ENCODE measurements at places on chromosomes 12 and 14. TPM values are rescaled to one million over a fixed set of nuclear protein-coding genes. Genes with fewer than 3 reads are reported as not detected.

DNA sequence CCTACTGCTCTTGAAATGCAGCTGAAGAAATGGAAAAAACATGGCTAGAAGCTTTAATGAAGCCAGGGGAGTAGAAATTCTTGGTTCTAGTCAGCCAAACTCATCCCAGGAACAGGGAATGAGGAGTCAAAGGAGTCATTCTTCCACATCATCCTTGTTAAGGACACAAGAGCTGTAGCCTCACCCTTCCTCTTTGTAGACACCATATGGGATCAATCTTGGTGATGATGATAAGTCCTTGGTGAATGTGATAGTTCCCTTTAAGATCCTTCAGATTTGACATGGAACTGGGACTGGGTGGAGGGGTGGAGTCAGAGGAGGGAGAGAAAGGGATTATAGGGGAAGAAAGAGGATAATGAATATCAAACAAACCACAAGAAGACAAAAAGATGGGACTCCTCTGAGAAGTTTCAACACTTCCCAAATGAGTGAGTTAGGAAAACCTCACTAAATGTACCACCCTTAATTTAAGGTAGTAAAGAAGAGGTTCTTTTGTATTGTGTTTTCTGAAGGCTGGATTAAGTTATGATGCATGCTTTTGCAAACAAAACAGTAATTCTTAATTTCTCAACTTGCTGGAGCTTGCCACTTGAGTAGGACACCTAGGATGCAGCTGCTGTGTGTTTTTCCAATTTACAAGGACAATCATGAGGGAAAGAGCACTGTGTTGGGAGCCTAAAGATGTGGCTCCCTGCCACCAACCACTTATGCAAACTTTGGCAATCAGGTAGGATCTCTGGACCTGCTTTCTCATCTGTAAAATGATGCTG, 104.0 kb downstream of the WIF1 start:
- DNase-seq: no peak

MAP4K5 gene
- 15.1 TPM for total RNA-seq

INSM2 gene
- not detected for total RNA-seq

DNA sequence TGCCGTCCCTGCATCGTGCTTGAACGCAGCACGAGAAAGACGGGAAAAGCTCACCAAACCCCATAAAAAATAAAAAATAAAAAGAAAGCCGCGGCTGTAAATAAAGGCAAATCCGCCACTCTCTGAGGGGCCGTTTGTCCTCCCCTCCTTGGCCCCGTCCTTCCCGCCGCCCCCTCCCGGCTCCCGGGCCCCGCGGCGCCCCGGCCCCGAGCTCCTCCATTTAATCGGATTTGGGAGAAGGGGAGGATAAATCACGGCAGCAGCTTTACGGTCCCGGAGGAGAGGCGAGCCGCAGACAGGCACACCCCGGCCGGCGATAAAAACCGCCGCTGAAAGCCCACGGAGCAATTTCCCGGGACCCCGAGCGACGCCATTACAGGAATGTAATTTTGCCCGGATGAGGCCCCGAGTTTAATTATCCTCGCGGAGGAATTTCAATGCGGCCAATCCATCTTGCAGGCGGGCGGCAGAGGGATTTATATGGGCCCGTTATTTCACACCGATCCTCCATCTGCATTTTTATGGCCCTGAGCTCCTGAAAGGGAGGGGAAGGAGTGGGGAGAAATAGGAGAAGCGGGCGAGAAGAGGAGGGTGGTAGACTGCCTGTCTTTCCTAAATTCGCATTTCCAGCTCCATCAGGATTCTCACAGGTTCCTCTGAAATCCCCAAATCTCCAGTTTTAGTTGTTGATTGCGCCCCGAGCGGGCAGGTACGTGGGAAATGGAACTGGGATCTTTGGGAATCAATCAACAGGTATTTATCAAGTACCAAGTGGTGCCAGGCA, 1.3 kb upstream of the ATP5MC2 start:
- DNase-seq: peak; percentile 60

DNA sequence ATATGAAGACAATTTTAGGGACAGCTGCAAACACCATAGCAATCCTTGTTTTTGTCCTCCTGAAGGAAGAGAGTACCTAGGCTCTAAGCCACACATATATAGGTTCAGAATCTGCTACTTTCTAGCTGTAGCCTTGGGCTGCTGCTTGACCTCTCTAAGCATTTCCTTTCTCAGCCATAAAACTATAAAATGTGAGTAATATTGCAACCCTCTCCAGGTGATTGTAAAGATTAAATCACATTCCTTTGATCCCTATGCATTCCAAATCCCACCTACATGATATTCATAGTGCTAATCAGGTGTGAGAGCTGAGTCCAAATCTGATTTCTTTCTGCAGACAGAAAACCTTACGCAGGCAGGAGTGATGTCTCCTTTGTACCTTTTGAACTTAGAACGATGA, 913.5 kb downstream of the VRK1 start:
- DNase-seq: no peak

DNA sequence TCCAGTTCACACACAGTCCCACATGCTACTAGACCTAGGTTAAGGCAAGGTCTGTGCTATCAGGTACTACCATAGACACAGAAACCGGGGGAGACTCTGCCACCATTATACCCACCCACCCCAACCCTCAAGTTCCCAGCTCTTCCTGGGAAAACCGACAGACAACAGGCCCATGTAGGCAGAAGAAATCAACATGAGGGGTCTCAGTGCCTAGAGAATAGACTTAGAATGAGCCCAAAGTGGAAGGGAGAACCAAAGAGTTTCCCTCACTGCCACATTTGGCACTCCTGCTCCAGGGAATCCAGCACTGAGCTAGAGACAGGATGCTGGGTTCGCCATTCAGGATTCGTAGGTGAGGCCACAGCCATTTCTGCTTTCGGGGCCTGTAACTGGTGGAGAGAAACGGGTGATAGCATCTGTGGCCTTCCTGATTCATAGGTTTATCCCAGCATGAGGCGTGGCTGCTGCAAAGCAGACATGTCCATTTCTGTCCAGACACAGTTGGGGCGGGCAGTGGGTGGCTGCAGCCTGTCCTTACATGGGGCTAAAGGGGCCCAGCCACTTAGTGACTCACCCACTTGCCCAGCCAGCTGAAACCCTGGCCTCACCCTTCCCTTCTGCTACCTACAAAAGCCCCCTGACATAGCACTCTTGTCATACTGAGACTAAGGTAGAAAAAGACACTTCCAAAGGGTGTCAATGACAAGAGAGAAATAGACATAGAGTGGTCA, 69.4 kb downstream of the IRF2BPL start:
- DNase-seq: no peak

DNA sequence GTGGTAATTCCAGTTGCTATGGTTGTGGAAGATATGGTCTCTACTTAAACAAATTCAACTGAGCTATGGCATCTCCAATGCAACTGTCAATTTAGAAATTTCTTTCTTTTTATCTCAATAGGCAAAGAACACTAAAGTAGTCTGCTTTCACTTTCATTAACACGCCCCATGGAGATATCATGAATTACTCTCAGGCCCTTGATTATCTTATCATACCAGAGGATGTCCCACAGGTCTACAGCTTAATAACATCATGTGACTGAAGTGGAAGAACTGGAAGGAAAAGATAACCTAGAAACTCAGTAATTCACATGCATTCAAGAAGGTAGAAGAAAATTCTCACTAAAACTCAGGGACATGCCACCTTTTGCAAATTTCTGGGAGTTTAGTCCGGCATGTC, 114.3 kb downstream of the FLRT2 start:
- no peak for DNase-seq

DNA sequence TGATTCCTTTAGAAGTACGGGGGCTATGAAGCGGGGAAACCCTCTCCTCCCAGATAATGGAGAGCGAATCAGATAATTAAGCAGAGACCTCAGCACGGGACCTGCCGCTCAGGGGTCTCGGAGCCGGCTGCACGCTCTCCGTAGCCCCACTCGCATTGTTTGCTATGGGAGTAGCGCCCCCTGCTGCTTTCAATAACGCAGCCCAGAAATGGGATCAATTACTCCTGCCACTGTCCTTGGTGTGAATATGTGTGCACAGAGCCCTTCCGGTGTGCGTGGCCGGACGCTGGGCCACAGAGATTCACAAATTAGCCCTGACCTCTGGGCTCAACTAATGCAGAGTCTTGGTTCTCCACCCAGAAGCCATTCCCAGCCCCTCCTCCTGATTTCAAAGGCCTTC, 76.4 kb upstream of the TMEM132C start:
- DNase-seq: no peak

- no peak for DNase-seq
These were observed 69.8 kb downstream of the LIN7A start for GRCh38 chr12:80867941-80868340.

AGAP2 gene
- total RNA-seq: 7.2 TPM

CCDC60 gene
- total RNA-seq: not detected

- peak; percentile 67 for DNase-seq
These were observed 457 bp downstream of the SOCS2 start for GRCh38 chr12:93572712-93573551.

DNA sequence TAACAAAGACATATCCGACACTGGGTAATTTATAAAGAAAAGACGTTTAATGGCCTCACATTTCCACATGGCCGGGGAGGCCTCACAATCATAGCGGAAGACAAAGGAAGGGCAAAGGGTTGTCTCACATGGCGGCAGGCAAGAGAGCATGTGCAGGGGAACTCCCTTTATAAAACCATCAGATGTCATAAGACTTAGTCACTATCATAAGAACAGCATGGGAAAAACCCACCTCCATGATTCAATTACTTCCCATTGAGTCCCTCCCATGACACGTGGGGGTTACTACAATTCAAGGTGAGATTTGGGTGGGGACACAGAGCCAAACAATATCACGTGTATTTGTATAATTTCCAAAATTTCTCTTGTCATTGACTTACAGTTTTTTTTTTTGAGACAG, 5.5 kb upstream of the LMNTD1 start:
- DNase-seq: no peak

- DNase-seq: no peak
These were observed 32.7 kb upstream of the RIN3 start for GRCh38 chr14:92480856-92481255.

- no peak for DNase-seq
These were observed 149.3 kb upstream of the FKBP4 start for GRCh38 chr12:2645460-2645859.

DNA sequence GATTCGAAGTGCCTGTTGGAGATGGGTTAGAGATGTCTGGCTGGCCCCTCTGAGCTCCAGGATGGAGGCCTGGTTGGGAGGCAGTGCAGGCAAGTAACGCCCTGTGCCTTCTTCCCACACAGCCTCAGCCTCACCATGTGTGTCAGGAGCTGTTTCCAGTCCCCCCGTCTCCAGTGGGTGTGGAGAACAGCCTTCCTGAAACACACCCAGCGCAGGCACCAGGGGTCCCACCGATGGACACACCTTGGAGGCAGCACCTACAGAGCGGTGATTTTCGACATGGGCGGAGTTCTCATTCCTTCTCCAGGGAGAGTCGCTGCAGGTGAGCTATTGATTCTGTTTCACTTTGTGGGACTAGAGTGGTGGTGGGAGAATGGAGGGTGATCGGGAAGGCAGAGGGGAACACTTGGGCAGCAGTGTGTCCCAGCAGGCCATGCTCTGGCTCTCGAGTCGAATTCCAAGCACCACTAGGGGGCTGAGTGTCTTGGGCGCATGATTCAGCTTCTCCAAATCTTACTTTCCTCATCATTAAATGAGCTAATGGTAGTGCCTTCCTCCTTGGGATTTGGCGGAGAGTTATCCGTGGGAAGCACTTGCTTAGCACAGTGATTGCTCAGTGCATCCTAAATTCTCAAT, 6.8 kb downstream of the ACAD10 start:
- DNase-seq: no peak

LBHD2 gene
- not detected for total RNA-seq

- DNase-seq: peak; percentile 11
These were observed 135.6 kb downstream of the SLC25A21 start for GRCh38 chr14:37036669-37037341.

HOXC6 gene
- total RNA-seq: 17.3 TPM

GRCh38 chr14:87566991-87567390, 426.0 kb downstream of the GALC start:
- DNase-seq: no peak

GRCh38 chr12:95328708-95329107, 111.1 kb downstream of the VEZT start:
- no peak for DNase-seq

- DNase-seq: no peak
These were observed 506.8 kb upstream of the FBXO33 start for GRCh38 chr14:39939023-39939422.

DNA sequence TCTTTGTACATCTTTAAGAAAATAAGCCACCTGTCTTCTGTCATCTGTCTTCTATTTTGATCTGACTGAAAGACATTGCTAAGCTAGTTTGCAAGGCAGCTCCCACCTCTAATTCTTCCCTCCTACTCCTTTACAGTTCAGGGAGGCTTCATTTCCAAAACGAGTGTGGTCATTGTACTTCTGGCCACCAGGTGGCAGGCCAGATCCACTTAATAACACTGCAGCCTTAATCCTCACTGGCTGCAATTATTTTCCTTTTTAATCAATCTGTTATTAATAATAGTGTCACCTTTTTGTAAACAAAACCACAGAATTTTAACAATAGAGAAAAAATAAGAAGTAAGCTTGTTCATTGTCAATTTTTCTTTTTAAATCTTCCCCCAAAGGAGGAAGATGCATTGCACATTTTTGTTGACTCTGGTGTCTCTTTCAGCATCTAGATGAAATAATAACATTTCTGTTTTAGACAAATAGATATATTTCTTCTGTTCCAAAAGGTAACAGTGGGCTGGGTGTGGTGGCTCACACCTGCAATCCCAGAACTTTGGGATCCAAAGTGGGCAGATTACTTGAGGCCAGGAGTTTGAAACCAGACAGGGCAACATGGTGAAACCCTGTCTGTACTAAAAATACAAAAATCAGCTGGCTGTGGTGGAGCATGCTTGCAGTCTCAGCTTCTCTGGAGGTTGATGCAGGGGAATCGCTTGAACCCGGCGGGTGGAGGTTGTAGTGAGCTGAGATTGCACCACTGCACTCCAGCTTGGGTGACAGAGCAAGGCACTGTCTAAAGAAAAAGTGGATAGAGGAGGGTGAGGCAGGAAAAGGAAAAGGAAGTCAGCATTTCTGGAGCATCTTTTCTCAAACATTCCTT, 23.3 kb downstream of the GABARAPL1 start:
- no peak for DNase-seq

TUNAR gene
- not detected for total RNA-seq

BIN2 gene
- 1.6 TPM for total RNA-seq

DNA sequence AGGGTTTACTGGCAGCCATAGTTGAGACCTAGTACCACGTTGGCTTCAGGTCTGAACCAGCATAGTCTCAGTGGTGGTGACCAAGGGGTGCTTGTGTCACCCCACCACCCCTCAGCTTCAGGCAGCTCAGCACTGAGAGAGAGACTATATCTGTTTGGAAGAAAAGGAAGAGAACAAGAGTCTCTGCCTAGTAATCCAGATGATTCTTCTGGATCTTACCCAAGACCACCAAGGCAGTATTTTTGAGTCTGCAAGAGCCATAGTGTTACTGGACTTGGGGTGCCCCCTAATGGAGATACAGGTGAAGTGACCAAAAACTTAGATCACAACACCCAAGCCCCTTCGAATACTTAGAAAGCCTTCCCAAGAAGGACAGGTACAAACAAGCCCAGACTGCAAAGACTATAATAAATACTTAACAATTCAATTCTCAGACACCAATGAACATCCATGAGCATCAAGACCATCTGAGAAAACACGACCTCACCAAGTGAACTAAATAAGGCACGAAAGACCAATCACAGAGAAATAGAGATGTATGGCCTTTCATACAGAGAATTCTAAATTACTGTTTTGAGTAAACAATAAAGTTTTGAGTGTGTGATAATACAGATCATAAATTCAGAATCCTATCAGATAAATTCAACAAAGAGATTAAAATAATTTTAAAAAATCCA, 107.0 kb downstream of the HELB start:
- no peak for DNase-seq

- DNase-seq: no peak
These were observed 41.5 kb upstream of the NPAS3 start for GRCh38 chr14:32896979-32897697.

MIP gene
- not detected for total RNA-seq

All from psoas muscle (tissue), 8 donors.